ENCODE measurements at places on chromosomes 3 and 15.

- DNase-seq: no peak
These were observed 29.5 kb downstream of the WNT7A start for GRCh38 chr3:13850161-13850945.

DNA sequence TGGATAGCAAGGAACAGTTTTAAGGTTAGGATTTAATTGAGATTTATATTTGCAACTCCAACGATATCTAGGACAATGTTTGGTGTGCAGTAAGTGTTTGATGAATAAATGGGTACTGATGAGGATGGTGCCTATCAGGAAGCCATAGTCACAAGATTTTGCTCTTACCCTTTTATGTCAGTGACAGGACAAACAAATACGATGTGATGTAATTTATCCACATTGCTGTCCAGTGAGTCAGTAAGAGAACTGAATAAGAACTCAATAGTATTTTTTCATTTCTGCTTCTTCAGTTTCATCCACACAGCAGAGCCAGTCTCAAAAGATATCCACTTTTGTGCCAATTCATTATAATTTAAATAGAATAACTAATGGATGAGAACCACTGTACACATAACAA, 18.5 kb downstream of the C3orf85 start:
- DNase-seq: no peak

DNA sequence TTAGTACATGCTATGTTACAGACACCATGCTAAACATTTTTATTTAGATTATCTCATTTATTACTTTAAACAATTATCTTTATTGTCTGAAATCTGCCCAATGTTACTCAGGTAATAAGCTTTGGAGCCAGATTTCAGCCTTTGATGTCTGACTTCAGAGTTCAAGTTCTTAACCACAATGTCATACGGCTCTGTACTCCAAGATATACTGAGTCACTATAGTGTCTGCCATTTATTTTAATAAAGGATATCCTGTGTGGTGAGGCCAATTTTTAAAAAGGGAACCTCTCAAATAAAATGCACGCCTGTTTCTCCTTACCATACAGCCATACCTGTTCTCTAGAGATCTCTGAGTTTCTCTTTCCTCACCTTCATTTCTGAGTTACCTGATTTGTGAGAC, 193.1 kb downstream of the EPHA3 start:
- DNase-seq: no peak

- DNase-seq: no peak
These were observed 368.1 kb upstream of the UBE2E2 start for GRCh38 chr3:22835041-22835440.

DNA sequence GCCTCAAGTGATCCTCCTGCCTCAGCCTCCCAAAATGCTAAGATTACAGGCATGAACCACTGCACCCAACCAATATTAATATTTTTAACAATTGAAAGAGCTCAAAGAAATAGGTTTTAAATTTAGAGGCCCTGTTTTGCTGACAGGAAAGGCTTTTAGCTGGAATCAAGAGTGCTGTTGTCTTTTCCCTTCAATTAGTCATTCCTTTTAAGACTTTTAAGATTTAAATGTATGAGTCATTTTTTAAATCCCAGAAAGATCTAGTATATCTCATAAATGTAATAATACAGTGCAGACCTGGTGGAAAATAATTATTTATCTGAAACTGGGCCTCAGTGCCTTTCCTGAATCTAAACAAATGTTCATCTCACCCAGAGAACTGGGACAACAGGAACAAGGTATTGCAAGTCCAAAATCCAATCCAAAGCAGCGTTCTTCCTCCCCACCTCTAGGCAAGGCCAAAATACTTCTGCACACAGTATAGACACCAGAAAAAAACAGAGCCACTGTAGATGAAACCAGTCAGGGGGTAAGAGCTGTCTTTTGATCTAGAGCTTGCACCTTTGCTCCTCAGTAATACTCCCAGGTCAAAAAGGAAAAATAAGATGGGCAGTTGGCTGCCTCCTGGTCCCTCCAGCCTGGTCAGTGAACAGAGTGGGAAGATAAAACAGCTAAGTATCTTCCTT, 14.4 kb downstream of the AGTR1 start:
- DNase-seq: no peak

- DNase-seq: no peak
These were observed 18.4 kb downstream of the THOC7 start for GRCh38 chr3:63845215-63845614.

- DNase-seq: peak; percentile 18
These were observed 60.7 kb upstream of the CMTM8 start for GRCh38 chr3:32177702-32178198.

DNA sequence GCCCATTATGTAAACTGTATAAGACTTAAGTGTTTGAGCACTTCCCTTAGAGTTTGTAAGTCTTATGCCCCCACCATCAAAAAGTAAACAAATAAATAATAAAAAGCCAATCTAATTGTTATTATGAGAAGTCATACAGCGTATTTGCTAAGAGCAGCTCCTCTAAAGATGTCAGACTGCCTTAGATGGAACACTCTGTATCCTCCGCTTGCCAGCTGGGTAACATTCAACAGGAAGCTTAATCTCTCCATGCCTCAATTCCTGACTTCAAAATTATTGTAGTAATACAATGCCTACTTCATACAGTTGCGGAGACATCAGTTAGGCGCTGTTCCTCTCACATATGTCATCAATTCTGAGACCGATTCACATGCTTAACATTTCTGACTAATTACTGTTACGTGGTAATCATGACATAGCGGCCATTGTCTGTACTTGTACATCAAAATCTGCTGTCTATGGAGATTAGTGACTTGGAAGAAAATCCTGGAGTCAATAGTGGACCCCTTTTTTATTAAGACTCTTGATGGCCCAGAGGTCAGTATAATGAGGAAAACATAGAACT, 417.7 kb downstream of the LPP start:
- DNase-seq: no peak

- DNase-seq: no peak
These were observed 260.7 kb upstream of the GRM7 start for GRCh38 chr3:6600237-6600636.

DNA sequence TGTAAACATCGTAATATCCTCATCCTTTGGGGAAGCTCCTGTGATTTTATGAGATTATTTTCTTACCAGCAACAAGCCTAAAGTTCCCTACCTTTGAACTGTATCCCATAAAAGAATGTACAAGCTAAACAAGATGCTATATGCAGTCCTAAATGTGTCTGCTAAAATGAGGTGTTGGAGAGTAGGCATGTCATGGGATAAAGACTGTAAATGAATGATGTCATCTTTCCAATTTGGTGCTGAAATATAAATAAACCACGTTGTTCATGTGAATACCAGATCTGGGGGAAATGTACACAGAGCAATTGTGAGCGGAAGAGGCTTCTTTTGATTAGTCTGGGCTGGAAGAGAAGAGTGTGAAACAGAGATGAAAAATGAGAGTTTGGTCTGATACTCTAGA, 214.9 kb upstream of the WNT5A start:
- no peak for DNase-seq

DNA sequence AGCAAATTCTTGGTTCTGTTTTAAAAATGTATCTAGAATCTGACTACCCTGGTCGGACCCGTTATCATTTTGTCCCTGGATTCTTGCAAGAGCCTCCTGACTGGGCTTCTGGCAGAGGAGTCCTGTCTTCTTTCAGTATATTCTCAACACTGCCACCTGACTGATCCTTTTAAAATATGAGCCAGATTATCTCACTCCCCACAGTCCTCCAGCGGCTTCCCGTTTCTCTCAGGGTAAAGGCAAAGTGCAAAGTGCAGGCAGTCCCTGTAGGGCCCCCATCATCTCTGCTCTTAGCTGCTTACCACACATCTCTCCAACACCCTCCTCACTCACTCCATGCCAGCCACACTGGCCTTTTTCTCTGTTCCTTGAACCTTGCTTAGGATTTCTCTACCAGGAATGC, 28.4 kb downstream of the CRTC3 start:
- DNase-seq: no peak

DNA sequence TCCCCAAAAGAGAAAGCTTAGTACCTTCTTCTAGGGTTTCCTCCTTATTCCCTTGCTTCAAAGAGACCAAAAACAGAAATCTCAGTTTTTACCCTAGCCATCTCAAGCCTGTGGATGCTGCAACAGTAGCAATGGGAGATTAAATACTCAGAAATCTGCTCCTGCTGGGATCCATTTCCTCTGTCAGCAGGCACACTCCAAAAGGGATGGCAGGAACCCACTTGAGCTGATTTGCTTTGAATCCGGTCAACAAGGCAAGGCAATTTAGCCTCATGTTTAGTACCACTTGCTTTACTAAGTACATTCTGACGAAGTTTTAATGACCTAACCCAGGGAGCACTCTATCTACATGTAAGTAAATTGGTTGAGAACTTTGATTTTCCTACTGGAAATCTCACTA, 590.0 kb upstream of the ADAMTS9 start:
- DNase-seq: no peak

GRCh38 chr15:71970435-71970834, 147.5 kb downstream of the MYO9A start:
- no peak for DNase-seq

GRCh38 chr3:43191116-43191515, 85.2 kb upstream of the POMGNT2 start:
- no peak for DNase-seq

- DNase-seq: no peak
These were observed 39.1 kb downstream of the SMAD3 start for GRCh38 chr15:67104510-67104909.

DNA sequence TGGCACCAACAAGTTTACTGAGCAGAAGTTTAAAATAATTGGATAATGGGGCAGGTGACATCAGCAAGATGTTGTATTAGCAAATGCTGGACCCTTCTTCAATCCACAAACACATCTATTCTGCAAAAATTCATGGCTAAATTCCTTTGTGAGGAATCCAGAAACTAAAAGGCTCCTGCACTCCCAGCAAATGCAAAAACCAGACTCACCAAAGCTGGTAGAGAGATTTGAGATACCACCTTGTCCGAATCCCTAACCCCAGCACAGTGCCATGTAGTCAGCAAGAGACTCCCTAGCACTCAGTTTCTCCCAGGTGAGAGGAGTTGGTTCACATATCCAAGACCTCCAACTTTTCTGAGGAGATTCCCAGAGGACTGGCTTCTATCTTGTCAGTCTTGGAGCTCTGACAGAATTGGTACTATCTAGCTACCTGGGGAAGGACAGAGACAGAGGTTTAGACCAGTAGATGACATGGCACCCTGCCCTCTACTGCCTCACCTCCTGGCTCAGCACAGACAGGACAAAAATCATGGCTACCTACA, 21.8 kb downstream of the GREM1 start:
- no peak for DNase-seq

GRCh38 chr3:125261031-125261430, 48.5 kb upstream of the SLC12A8 start:
- no peak for DNase-seq

DNA sequence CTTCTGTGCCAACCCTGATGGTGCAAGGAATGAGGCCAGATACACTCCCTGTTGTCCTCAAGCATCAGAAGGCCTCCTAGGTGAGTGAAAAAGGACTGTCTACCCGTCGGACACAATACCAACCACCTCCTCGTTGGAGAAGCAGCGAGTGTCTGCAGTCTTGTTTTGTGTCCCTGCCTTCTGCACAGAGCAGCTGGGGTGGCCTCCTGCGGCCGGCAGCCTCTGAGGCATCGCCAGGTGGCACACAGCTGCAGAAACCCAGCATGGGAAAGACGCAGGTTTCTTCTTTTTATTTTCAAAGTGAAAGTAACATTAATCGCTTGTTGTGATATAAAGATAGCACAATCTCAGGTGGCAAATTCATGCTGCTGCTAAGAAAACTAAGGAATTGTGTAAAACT, 509.9 kb downstream of the OCA2 start:
- DNase-seq: no peak

GRCh38 chr3:193132964-193133363, 108.1 kb upstream of the PLAAT1 start:
- no peak for DNase-seq

DNA sequence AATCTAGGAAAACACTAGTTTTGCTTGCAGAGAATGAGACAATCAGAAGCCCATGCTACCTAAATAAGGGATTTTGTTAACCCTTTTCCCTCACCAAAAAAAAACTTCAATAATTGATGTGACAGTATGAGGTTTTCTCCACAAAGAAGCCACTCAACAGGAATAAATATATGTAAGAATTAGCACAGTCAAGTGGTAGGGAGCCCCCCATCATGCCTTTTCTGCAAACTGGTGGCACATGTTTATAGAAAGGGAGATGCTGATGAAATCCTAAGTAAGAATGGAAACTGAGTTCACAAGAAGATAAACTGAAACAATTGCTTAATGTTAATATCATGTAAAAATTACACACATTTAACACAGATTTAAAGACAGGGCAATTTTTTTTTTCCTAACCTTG, 51.0 kb downstream of the PHC3 start:
- DNase-seq: no peak

DNA sequence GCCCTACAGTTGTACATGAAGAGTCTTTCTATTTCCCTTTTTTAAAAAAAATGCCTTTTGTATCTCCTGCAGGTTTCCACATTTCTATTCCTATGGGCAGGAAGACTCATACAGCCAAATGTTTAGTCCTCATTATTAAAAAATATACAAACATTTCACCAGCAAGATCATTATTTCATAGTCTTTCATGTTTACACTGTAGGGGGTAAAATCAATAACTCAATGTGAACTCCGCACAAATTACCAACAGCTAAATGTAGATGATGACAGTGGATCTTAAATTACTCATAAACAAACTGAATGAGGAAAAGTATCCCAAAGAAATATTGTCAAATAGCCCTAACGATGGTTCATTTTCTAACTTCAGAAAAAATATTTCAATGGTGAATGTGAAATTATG, 99.5 kb downstream of the MAGI1 start:
- DNase-seq: no peak

GRCh38 chr3:50441424-50442217, 61.8 kb downstream of the CACNA2D2 start:
- DNase-seq: no peak

DNA sequence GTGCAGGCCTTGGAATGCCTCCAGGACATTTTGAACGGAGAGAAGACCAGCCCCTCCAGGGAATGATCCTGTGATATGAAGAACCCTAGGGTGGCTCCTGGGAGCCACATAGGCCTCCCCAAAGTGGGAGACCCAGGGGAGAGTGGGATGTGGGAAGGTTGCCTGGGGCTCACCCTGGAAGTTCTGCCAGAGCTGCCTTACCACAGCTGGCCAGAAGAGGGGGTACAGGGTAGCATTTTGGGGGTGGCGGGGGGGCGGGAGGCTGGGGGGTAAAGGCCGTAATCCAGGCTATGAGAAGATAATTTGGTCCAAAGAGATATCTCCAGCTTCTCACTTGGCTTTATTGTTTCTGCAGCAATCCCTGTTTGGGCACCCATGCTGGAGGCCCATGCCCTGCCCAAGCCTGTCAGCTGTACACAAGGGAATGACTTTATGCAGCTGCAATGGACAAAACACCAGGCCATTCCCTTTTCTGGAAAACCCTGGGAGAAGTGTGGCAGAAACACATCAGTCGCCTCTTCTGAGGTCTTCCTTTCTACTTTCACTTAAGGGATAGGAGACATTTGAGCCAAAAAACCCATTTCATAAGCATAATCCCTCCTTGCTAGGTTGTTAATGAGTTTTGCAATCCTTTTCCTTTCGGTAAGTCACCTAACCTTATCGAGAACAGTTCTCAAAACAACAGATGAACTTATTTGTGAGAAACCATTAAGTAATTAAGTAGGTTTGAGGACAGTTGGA, 11.0 kb upstream of the MUSTN1 start:
- no peak for DNase-seq

- DNase-seq: no peak
These were observed 103.9 kb upstream of the HES1 start for GRCh38 chr3:194031867-194032635.

GRCh38 chr3:20015525-20015924, 3.5 kb upstream of the PP2D1 start:
- DNase-seq: no peak

- no peak for DNase-seq
These were observed 239.5 kb downstream of the CHL1 start for GRCh38 chr3:436053-436452.

- no peak for DNase-seq
These were observed 33.2 kb downstream of the ST3GAL6 start for GRCh38 chr3:98796334-98796733.
